ENCODE measurements at places on chromosomes 16 and 17. TPM values are rescaled to one million over a fixed set of nuclear protein-coding genes. Genes with fewer than 3 reads are reported as not detected.

- DNase-seq = peak; percentile 86
Measured at GRCh38 chr16:84368308-84368996, at the start of gene ATP2C2. ATP2C2 (plus strand) TSS chr16:84368538; CDS start chr16:84368616, 78 bp downstream.

GRCh38 chr17:21177401-21177800, 36.6 kb downstream of the TMEM11 start:
- DNase-seq = no peak

DNA sequence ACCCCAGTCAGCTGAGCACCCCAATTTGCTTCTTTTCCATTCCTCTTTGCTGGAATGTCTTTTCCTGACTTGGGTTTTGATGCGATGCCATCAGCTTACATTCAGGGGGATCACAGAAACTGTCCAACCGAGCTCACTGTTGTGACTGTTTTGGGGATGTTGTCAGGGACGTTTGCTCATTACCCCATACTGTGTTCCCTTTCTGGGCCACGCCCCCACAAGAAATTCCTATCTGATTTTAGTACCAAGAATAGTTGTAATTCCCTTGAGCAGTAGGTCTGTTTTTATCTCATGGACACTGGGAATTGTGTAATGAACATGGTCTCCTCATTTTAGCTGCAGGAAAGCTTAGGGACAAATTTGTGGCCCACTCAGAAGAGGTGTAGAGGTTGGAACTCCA, 2.6 kb upstream of the NTN1 start:
- DNase-seq = no peak

GRCh38 chr16:29702269-29702668, 23.3 kb downstream of the QPRT start:
- DNase-seq = no peak

C17orf107 gene
- not detected for total RNA-seq

DNA sequence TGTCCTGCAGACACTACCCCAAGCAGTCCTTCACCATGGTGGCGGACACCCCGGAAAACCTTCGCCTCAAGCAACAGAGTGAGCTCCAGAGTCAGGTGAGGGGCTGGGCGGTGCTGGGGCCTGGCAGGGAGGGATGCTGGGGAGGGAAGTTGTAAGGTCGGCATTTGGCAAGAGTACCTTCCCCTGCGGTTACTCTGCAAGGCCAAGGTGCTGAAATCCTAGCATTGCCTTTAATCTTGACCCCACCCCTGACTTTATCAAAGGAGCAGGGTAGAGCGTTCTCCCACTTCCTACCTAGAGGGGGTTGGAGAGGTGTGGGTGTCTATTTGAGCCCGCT, 20.5 kb downstream of the LASP1 start:
- DNase-seq = no peak

ANKS4B gene
- total RNA-seq = 27.7 TPM

DNA sequence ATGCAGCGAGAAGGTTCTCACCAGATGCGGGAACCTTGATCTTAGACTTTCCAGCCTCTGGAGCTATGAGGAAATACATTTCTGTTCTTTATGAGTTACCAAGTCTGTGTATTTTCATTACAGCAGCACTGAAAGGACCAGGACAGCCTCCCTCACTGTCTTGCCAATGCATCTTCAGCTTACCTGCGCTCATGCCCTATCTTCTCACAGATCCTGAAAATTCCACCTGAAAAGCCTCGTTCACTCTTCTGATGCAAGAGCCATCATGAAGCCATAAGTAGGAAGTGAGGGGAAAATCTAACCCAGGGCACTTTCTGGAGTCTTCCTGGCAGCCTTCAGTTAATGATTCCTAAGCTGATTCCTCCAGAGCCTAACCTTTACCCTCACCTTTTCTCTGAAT, 194.0 kb downstream of the SALL1 start:
- DNase-seq = no peak

OSBPL7 gene
- total RNA-seq = 148 TPM

DNA sequence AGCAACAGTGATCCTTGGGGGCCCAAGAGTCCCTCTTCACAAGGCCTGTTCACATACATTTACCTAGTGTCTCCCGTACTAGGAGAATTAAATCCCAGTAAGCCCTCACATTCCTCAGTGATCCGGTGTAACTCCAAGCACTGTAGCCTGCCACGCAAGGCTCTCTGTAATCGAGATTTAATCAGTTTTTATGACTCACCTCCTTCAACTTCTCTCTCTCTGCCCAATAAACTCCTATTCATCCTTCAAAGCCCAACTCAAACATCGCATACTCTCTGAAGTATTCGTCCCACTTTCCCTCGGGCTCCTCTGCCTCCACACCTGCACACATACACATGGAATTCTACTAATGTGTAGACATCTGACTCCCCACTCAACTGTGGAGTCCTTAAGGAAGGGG, 141.8 kb downstream of the CMIP start:
- no peak for DNase-seq

CCDC92B gene
- total RNA-seq = 0.75 TPM

GRCh38 chr16:83532634-83533033, 275.1 kb upstream of the HSBP1 start:
- DNase-seq = no peak

Measured in transverse colon (tissue), 4 donors.